ENCODE measurements at places on chromosomes 1 and 21.

DNA sequence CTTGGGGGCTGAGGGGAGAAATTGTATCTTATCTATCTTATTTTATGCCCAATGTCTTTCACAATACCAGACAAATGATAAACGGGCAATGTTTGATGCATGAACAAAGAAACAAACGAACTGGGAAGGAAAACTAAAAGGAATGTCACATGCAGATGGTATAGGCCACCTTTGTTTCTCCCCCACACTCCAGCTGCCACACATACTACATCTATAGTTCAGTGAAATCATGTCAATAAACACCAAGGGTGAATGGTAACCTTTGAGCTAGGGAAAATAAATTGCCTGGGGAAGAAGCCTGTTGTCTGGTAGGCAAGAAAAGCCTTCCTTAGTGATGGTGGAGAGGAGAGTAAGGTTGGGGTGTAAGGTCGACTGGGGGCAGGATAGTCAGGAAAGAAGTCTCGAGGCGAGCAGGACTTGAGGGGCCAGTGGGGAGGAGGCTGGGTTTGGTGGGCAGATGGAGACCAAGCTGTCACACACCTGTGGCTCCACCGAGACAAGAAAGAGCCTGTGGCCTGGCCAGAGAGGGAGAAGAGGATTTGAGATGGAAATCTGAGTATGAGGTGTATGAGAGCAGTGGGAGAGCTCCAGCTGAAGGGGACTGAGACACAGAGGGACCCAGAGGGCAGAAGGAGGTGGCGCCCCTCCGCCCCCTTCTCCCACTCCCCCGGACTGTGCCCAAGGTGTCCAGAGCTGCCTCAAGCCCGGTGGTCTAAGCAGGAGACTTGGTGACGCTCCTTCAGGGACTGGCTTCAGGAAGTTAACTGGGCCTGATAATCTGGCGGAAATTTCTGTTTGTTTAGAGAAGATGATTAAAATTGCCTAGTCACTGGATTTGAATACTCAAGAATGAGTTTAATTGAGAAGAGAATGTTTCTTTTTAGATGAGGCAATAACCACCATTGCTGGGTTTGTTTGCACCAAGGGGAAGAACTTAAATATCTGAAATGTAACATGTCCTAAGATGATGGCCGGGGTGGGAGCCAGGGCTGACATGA lies 37.3 kb downstream of the ATF3 start:
- no peak for DNase-seq

DNA sequence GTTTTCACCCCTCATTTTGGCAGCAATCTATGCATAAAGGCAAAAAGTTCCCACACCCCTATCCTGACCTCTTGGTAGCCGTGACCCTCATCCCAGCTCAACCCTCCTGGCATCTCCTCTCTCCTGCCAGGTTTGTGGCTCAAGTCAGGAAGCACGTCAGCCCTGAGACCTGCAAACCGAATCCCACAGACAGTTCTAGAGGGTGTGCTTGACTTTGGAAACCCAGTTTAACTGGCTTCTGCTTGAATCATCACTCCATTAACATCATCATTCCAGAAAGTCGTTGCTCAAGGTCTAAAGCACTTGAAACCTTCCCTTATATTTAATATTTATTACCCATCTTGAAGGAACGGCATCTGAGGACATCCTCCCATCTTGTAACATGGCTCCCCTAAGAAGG lies 133.4 kb upstream of the ERG start:
- no peak for DNase-seq

DNA sequence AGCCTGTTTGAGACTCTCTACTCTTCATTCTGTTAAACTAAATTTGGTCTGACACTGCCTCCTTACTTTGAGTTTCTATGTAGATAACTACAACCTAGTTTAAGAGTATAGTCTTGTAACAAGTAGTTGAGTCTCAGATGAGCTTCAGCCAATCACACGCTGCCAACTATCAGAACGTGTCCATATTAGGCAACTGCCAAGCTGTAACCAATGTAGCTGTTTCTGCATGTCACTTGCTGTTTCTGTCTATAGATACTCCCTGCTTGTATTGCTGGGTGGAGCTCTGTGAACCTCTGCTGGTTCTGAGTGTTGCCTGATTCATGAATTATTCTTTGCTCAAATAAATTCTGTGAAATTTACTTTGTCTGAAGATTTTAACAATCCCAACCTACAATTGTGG lies 452.6 kb upstream of the NR5A2 start:
- no peak for DNase-seq

GRCh38 chr21:19724081-19724480 lies 1274.1 kb upstream of the NCAM2 start:
- DNase-seq: no peak

DNA sequence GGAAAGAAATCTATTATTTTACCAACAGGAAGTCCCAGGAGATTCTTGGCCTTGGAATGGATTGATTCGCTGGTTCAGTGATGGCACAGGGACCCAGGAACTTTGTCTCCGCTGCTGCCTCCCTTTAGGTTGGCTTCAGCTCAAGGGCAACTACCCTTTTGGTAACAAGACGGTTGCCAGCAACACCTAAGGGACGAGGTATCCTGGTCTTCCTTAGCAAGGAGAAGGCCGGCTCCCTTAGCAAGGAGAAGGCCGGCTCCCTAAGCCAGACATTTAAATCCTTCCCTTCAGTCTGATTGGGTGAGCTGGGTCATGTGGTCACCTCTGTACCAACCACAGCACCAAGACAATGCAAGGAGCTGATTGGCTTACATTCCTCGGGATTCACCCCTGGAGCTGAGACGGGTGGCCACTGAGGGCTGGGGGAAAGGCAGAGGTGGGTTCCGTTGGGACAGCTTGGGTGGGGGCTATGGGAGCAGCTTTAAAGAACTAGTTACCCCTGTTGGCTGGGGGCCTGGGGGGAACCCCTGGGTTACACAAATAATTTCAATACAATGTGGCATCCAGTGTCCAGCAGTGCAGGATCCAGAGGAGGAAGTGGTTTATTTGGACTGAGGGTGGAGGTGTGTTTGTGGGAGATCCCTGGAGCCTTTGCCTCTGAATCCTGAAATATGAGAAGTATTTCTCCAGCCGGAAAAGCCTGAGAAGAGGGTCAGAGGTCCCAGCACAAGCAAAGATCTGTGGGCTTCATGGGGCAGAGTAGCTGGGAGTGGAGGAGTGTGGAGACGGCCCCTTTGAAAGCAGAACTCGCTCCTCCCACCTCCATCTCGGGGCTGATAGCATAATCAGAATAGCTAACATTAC lies 20.7 kb upstream of the CLIC4 start:
- no peak for DNase-seq
